ENCODE measurements at places on chromosomes 5 and 9.

- no peak for DNase-seq
- no peaks in the 10 kb centered on the region for H3K27me3 ChIP-seq
- no peak overlapping the region for H3K4me3 ChIP-seq
- no peaks in the 10 kb centered on the region for H3K36me3 ChIP-seq
Observed at GRCh38 chr5:97363577-97363976, 180.5 kb upstream of the RIOK2 start.

DNA sequence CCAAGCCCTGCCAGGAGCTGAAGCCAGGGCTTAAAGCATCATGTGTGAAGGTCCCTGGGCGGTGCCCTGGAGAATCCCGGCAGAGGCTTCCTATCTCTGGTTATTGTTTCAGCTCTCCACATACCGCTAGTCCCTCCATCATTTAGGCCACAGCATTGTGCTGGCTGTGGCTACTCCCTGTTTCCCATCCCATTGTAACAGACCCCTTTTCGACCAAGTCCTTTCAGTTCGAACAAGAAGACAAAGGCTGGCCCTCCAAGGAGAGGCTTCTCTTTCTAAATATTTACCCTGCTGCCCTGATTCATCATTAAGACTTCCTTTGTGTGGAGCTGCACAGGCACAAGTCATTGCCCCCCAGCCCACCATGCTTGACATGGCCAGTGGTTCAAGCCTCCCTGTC is 41.6 kb downstream of the NEUROG1 start:
- no peaks in the 10 kb centered on the region for H3K36me3 ChIP-seq
- H3K4me3 ChIP-seq: no peak overlapping the region
- H3K4me1 ChIP-seq: peaks cover 54% of the 10 kb centered on the region
- peaks cover 100% of the 10 kb centered on the region for H3K27me3 ChIP-seq
- no peak overlapping the region for H3K27ac ChIP-seq

DNA sequence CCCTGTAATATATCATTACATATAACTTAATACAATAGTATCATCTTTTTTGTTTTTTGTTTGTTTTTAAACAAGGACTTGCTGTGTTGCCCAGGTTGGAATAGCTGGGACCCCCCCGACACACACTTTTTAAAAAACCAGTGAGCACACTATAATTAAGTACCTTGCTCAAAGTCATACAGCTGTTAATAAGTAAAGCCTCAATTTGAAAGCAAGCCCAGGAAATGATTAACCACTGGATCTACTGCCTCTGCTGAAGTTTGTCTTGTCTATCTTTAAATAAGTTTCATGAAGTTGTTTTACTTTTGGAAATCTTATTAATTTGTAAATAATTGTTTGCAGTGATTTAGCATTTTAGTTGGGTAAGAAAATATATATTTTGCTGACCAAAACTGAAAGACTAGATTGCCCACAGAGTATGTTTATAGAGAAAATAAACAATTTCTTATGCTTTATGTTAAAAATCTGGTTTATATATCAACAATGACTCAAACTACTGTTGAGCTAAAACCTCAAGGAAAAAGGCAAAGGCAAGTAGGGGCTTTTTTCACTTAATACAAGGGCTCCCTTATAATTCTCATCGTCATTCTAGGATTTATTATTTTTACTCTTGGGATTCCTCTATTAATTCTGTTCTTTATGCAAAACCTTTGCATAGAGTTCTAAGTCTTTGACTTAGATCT is 5.8 kb upstream of the CARNMT1 start:
- no peaks in the 10 kb centered on the region for H3K27me3 ChIP-seq
- DNase-seq: no peak
- H3K36me3 ChIP-seq: no peaks in the 10 kb centered on the region
- H3K27ac ChIP-seq: no peak overlapping the region

DNA sequence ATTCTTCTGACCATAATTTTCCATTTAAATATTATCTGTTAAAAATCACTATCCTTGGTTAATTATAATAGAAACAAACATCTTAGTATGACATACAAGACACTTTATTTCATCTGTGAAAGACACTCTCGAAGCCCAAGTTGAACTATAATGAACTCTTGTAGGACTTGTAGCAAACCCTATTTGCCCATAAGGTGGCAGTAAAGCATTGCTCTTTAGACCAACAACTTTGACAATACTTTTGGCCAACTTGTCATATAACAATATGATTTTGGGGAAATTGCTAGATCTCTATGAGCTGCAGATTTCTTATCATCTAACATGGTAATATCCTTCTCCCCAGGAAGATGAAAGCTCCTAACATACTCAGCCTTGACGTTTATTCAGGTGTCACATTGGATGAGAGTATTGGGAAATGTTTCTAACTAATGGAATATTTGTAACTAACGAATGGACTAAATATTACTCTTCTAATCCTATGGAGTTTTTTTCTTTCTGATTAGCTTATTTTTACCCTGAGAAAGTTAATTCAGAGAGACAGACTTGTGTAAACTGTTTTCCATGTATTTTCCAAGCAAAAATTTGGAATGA is 11.0 kb downstream of the SPINK14 start:
- no peak overlapping the region for H3K4me3 ChIP-seq
- DNase-seq: peak; percentile 67
- no peak overlapping the region for H3K27ac ChIP-seq
- H3K36me3 ChIP-seq: no peaks in the 10 kb centered on the region
- H3K27me3 ChIP-seq: no peaks in the 10 kb centered on the region

- H3K4me1 ChIP-seq: peaks cover 15% of the 10 kb centered on the region
- no peak for DNase-seq
- H3K4me3 ChIP-seq: no peak overlapping the region
- no peaks in the 10 kb centered on the region for H3K36me3 ChIP-seq
- no peaks in the 10 kb centered on the region for H3K27me3 ChIP-seq
- H3K27ac ChIP-seq: no peak overlapping the region
Observed at GRCh38 chr9:108469654-108470053, 386.1 kb downstream of the ACTL7B start.

GRCh38 chr5:166649676-166650075 is 1641.8 kb upstream of the WWC1 start:
- no peak overlapping the region for H3K27ac ChIP-seq
- H3K36me3 ChIP-seq: no peaks in the 10 kb centered on the region
- no peak overlapping the region for H3K4me3 ChIP-seq
- peaks cover under 1% of the 10 kb centered on the region for H3K4me1 ChIP-seq
- H3K27me3 ChIP-seq: no peaks in the 10 kb centered on the region
- DNase-seq: no peak

GRCh38 chr9:88789785-88790184 is 201.5 kb upstream of the S1PR3 start:
- no peaks in the 10 kb centered on the region for H3K27me3 ChIP-seq
- DNase-seq: no peak
- peaks cover 6% of the 10 kb centered on the region for H3K4me1 ChIP-seq
- no peak overlapping the region for H3K27ac ChIP-seq
- H3K4me3 ChIP-seq: no peak overlapping the region
- no peaks in the 10 kb centered on the region for H3K36me3 ChIP-seq

DNA sequence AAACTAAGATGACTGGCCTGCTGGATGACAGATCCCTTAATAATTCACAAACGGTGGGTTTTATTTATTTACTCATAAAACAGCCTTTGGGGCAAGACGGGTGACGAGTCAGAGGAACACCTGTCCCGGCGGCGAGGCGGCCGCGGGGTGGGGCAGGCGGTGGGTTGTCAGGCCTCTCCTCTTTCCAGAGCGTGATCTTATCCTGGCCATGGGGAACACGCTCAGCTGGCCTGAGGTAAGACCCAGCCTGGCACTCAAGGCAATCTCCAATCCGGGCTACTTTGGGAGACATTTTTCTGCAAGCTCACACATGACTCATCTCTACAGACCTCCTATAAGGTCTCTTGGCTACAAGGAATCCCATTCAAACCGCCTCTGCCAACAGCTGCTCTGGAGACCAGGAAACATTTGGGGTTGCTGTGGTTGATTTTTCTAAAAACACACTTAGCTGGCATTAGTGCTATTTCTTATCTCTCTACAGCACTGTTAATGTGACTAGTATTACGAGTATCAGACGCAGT is 6.3 kb downstream of the RAPGEF1 start:
- peaks cover 6% of the 10 kb centered on the region for H3K4me1 ChIP-seq
- H3K27ac ChIP-seq: no peak overlapping the region
- H3K36me3 ChIP-seq: no peaks in the 10 kb centered on the region
- H3K4me3 ChIP-seq: no peak overlapping the region
- DNase-seq: no peak

DNA sequence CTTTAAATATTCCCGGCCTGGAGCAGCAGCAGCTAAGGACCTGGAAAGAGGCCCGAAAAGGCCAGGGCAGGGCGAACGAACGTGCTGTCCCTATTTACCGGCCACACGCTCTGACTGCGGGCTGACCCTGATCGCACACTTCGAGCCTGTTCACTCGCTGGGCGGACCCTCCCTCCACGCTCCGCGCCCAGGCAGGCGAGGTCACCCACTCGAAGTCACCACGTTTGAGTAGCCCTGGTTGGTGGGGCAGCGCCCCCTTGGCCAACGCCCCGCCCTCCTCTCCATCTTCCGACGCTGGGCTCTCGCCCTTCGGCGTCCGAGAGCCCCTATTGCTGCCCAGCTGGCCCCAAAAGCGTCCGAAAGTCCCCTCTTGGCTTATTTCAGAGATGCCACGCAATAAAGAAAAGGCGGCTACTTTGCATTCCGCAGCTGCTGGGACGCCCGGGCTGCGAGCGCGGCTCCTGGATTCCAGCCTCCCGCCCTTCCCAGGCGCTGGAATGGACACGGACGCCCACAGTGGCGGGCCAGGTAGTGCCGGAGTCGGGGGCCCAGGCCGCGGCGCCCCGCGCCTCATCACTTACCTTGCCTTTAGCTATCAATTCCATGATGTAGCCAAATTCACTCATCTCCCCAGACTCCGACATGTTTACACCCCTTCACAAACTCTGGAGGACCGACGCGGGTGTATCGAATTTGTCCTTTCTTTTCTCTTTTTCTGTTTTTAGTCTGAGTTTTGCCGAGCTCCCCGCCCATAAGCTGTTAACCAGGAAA is 9.9 kb upstream of the TRIM36 start:
- H3K36me3 ChIP-seq: no peaks in the 10 kb centered on the region
- H3K27me3 ChIP-seq: peaks cover 95% of the 10 kb centered on the region
- DNase-seq: peak; percentile 77
- H3K4me3 ChIP-seq: peak overlapping the region; percentile 55

GRCh38 chr5:147504011-147504410 is 5.9 kb downstream of the DPYSL3 start:
- H3K4me3 ChIP-seq: no peak overlapping the region
- H3K27me3 ChIP-seq: no peaks in the 10 kb centered on the region
- peak overlapping the region; percentile 63 for H3K27ac ChIP-seq
- peaks cover 42% of the 10 kb centered on the region for H3K4me1 ChIP-seq
- H3K36me3 ChIP-seq: peaks cover 5% of the 10 kb centered on the region

- peak; percentile 96 for DNase-seq
- H3K36me3 ChIP-seq: no peaks in the 10 kb centered on the region
- H3K27me3 ChIP-seq: peaks cover 46% of the 10 kb centered on the region
- H3K4me3 ChIP-seq: peak within 1 kb of the TSS; percentile 73
Observed at GRCh38 chr9:127930231-127931091, at the start of gene PIP5KL1. Gene PIP5KL1 (minus strand): TSS chr9:127930777. CDS start chr9:127930752, 25 bp downstream.

DNA sequence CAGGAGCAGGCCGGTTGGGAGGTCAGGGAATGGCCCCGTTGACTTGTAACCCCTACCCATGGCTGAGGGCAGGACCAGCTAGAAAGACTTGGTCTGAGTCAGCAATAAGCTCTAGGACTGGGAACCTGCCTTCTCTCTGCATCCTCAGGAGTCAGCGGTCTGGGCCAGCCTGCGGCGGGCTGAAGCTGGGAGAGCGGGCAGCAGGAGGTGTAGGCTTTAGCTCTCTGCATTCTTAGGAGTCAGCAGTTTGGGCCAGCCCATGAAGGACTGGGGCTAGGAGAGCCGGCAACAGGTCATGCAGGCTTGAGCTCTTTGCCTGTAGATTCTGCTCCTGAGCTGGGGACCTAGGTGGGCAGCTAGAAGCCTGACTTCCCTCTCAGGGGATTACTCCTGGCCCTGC is 6.4 kb upstream of the SMIM32 start:
- H3K4me1 ChIP-seq: peaks cover 27% of the 10 kb centered on the region
- H3K4me3 ChIP-seq: no peak overlapping the region
- no peak for DNase-seq

DNA sequence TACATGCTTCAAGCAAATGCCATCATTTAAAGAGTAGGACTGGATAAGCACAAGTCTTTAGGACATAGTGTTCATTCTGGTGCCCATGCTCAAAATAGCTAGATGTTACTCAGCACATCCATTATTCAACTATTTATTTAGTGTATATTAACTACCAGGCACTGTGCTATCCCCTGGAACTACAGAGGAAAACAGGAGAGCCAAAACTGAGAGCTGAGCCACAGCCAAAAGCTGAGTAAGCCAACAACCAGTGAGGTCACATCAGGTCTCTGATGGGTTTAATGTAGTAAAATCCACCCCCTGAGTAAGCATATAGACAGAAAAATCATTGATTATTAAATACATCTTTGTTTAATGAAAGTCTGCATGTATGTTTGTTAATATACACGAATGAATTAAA is 469.3 kb upstream of the DMAC1 start:
- no peaks in the 10 kb centered on the region for H3K36me3 ChIP-seq
- H3K4me3 ChIP-seq: no peak overlapping the region
- DNase-seq: no peak
- no peak overlapping the region for H3K27ac ChIP-seq
- H3K4me1 ChIP-seq: no peaks in the 10 kb centered on the region

DNA sequence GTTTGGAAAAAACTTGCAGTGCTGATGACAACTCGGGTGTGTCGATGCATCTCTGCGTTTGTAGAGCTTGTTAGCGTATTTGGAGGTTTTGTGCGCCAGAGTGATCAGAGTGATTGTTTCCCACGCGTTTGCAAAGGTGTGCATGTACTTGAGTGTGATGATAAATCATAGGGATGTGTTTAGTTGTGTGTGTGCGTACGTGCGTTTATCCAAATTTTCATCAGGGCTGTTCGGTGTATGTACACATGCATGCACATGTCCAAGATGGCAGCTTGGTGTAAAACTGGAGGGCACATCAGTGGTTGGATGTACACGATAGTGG is 248 bp upstream of the C1QTNF2 start:
- H3K27me3 ChIP-seq: peaks cover 59% of the 10 kb centered on the region
- no peaks in the 10 kb centered on the region for H3K4me1 ChIP-seq
- H3K27ac ChIP-seq: no peak overlapping the region
- H3K36me3 ChIP-seq: no peaks in the 10 kb centered on the region
- no peak for DNase-seq

- H3K27ac ChIP-seq: no peak overlapping the region
- no peaks in the 10 kb centered on the region for H3K4me1 ChIP-seq
- H3K27me3 ChIP-seq: no peaks in the 10 kb centered on the region
- no peak for DNase-seq
- H3K36me3 ChIP-seq: no peaks in the 10 kb centered on the region
Observed at GRCh38 chr5:61229416-61229815, 67.1 kb upstream of the SMIM15 start.

GRCh38 chr9:112331674-112331952 is 1.8 kb downstream of the PTBP3 start:
- H3K36me3 ChIP-seq: no peaks in the 10 kb centered on the region
- peak overlapping the region; percentile 83 for H3K4me3 ChIP-seq
- no peak for DNase-seq

- H3K36me3 ChIP-seq: no peaks in the 10 kb centered on the region
- no peak overlapping the region for H3K27ac ChIP-seq
- H3K4me1 ChIP-seq: peaks cover 13% of the 10 kb centered on the region
- no peak for DNase-seq
- H3K4me3 ChIP-seq: no peak overlapping the region
Observed at GRCh38 chr9:106405871-106406435, 457.0 kb upstream of the ZNF462 start.

- no peak overlapping the region for H3K4me3 ChIP-seq
- DNase-seq: no peak
- peaks cover 19% of the 10 kb centered on the region for H3K4me1 ChIP-seq
- H3K27ac ChIP-seq: no peak overlapping the region
- H3K36me3 ChIP-seq: no peaks in the 10 kb centered on the region
Observed at GRCh38 chr9:86794391-86795046, 152.8 kb downstream of the GAS1 start.

- H3K27ac ChIP-seq: no peak overlapping the region
- no peaks in the 10 kb centered on the region for H3K36me3 ChIP-seq
- no peak overlapping the region for H3K4me3 ChIP-seq
- DNase-seq: peak; percentile 64
- H3K27me3 ChIP-seq: no peaks in the 10 kb centered on the region
Observed at GRCh38 chr9:13351778-13352386, 72.4 kb upstream of the MPDZ start.

All from neural progenitor cell (in vitro differentiated cells).